ENCODE measurements at places on chromosomes 11 and 22. TPM values are rescaled to one million over a fixed set of nuclear protein-coding genes. Genes with fewer than 3 reads are reported as not detected.

DNA sequence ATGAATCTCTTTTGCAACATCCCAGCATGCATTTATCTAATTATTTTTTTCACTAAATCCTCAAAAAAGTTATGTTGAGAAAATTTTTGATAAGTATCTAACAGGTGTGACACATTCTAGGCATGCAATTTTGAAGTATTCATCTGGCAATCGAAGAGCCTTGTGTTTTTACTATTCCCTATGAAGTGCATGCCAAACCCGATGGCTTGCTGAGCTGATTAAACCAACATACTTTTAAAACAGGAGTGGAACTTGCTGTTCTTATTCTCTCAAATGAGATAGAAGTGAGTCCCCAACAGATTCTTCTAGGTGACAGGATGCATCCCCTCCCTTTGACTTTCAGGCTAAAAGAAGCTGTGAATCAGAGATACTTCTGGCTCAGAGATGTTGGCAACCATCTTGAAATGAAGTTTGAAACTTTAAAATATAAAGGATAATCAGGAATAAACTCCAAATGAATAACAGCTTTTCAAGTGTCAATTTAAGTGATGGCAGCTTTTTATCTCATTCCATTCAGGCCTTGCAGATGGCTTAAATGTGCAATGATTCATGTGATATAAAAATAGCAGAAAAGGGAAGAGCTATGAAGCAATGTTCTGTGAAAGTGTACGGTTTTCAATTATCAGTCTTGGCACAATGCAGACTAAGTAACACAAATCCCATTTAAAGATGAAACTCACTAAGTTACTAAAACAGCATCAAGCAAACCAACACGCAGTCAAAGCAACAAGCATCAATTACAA is 67.7 kb downstream of the APOL5 start:
- peaks cover 45% of the 10 kb centered on the region for H3K4me1 ChIP-seq
- no peak overlapping the region for H3K4me3 ChIP-seq
- H3K27ac ChIP-seq: no peak overlapping the region

The TBRG1 gene
- 50.9 TPM for total RNA-seq

The OR8G1 gene
- not detected for total RNA-seq

DNA sequence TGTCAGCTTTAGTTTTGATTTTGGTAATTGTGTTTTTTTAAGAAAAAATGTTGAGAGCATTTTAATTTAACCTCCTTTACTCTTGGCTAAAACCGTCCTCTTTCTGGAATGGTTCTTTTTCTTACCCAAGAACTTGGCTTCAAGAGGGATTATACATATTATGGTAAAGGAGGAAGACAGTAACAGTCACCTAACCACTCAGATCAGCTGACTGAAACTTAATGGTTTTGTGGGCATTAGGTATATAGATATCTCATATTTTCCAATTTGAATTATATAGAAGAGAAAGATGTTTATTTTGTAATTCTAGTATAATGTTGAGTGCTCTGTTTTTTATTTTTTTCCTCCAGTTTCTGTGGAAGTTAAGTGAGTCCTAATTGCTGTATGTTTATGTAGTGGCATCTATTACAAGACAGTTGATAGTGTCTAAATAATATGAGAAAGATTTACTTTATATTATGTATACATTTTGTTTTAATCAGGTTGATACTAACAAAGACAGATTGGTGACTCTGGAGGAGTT is 36.6 kb upstream of the NCR3LG1 start:
- no peak for DNase-seq
- H3K4me1 ChIP-seq: no peaks in the 10 kb centered on the region
- H3K36me3 ChIP-seq: peaks cover 37% of the 10 kb centered on the region

DNA sequence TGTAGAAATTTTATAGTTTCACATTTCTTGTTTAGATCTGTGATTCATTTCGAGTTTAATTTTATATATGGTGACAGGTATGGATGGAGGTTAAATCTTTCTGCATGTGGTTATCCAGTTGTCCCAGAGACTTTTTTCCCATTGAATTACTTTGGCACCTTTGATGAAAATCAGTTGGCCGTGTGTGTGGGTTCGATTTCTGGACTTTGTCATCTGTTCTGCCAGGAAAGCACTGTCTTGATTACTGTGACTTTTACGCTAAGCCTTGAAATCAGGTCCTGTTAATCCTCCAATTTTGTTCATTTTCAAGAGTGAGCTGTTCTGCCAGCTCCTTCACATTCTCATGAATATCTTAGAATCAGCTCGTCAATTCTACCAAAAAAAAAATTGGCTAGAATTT is 107.4 kb downstream of the KCNQ1 start:
- H3K4me1 ChIP-seq: peaks cover 8% of the 10 kb centered on the region
- H3K27ac ChIP-seq: no peak overlapping the region

GRCh38 chr11:100849009-100849900 is 162.2 kb downstream of the ARHGAP42 start:
- H3K27me3 ChIP-seq: no peaks in the 10 kb centered on the region
- H3K4me3 ChIP-seq: no peak overlapping the region
- no peaks in the 10 kb centered on the region for H3K36me3 ChIP-seq
- H3K4me1 ChIP-seq: no peaks in the 10 kb centered on the region

The TRAPPC4 gene
- 40.1 TPM for total RNA-seq

DNA sequence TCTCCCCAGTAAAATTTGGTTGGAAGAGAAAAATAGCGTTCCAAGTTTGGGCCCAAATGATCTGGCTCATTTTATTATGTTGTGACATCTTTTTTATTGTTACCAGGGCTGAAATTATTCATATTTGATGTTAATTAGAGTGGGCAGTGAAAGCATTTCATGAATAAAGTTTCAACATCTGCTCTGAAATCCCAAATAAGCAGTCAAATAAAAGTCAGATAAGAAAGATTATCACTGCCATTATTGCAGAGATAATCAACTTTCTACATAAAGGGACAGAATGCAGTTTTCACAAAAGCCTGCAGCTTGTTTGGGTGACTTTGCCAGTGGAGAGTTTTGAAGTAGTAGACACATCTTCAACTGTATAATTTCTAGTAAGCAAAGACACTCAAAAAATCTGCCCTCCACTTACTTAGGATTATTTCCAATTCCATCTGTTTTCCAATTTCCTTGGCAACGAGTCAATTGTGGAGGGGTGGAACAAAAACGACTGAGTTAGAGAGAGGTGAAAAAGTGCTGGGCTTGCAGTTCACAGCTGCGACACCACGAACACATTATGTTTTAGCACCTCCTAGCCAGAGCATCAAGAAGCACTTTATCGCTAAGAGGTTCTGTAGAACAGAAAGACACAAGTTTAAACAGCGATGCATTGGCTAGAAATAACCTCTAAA is 9.0 kb downstream of the TECTA start:
- no peak for DNase-seq
- H3K36me3 ChIP-seq: no peaks in the 10 kb centered on the region
- peaks cover 9% of the 10 kb centered on the region for H3K4me1 ChIP-seq

The IL18 gene
- total RNA-seq: 6.7 TPM

The MS4A15 gene
- total RNA-seq: 0.52 TPM

The CSF2RB gene
- 5.0 TPM for total RNA-seq

The CRYAB gene
- total RNA-seq: 315 TPM

DNA sequence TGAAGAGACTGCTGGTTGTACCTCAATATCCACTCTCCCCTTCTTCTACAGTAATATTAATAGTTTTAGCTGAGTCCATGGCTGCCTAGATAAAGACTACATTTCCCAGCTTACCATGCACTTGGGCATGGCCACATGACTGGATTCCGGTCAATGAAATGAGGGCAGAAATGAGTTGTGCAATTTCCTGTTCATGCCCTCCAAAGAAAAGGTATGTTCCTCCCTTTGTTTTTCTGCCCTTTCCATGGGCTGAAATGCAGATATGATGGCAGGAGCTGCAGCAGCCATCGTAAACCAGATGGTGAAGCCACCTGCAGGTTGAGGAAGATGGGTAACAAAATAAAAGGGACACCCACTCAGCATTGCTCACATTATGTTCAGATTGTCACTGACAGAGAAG is 15.3 kb upstream of the ELFN2 start:
- no peak overlapping the region for H3K4me3 ChIP-seq
- H3K4me1 ChIP-seq: no peaks in the 10 kb centered on the region
- H3K36me3 ChIP-seq: no peaks in the 10 kb centered on the region
- peaks cover 85% of the 10 kb centered on the region for H3K27me3 ChIP-seq
- H3K27ac ChIP-seq: no peak overlapping the region

DNA sequence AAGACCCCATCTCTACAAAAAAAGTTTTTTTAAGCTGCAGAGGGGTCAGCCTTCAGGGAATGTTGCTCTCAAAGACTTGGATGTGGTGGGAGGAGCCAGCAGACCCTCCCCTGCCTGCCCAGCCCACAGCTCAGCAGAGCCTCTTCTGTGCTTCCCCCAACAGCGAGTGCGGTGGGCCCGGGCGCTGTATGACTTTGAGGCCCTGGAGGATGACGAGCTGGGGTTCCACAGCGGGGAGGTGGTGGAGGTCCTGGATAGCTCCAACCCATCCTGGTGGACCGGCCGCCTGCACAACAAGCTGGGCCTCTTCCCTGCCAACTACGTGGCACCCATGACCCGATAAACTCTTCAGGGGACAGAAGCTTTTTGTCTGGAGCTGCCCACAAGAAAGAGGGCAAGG is 10.5 kb downstream of the TMA7B start:
- no peak overlapping the region for H3K27ac ChIP-seq
- H3K36me3 ChIP-seq: no peaks in the 10 kb centered on the region
- no peak for DNase-seq

- DNase-seq: no peak
- no peaks in the 10 kb centered on the region for H3K4me1 ChIP-seq
- no peak overlapping the region for H3K4me3 ChIP-seq
- no peaks in the 10 kb centered on the region for H3K36me3 ChIP-seq
- no peak overlapping the region for H3K27ac ChIP-seq
- no peaks in the 10 kb centered on the region for H3K27me3 ChIP-seq
These were observed 15.8 kb downstream of the SLC22A25 start for GRCh38 chr11:63227521-63228107.

The NNMT gene
- 203 TPM for total RNA-seq

DNA sequence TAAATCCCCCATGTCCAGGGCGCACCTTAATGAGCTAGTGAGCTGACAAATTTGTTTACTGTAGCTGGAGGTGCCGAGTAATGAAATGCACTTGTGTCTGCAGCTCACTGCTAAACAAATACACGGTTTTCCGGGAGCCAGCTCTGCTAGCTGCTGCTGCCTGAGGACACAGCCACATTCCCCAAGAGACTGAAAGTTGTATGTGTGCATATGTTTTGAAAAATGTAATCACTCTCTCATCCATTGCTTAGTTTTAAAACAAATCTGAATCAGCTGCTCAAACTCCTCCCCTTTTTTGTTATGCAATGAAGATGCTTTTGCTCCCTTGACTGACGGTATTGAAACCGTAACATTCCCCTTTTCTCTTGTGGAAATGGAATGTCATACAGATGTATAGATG is 62.4 kb upstream of the NNMT start:
- H3K4me3 ChIP-seq: no peak overlapping the region
- H3K27me3 ChIP-seq: no peaks in the 10 kb centered on the region
- H3K27ac ChIP-seq: no peak overlapping the region
- DNase-seq: no peak
- peaks cover 88% of the 10 kb centered on the region for H3K4me1 ChIP-seq

Measured in esophagus muscularis mucosa (tissue), 4 donors.